ENCODE measurements at places on chromosomes 2 and 18. TPM values are rescaled to one million over a fixed set of nuclear protein-coding genes. Genes with fewer than 3 reads are reported as not detected.

The CCDC178 gene
- not detected for polyA plus RNA-seq

The LRRTM1 gene
- not detected for polyA plus RNA-seq

The MGAT4A gene
- polyA plus RNA-seq = not detected

DNA sequence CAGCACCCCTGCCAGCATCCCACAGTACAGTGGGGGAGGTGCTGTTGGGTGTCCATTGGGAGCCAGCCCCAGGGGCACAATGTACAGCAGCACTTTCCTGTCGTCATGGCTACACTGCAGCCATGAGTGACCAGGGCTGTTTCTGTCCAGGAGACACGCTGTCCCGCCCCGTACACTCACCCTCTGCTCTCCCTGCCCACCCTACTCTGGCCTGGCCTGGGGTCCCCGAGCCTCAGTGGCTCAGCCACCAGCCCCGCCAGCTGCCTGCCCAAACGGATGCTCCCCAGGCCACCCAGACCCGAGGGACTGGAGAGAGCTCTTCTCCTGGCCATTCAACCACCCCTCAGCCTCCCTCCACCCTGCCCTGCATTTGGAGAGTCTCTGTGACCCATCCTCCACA lies 9.3 kb downstream of the TEKT4 start:
- no peak for DNase-seq

The SERPINB11 gene
- not detected for polyA plus RNA-seq

The CNRIP1 gene
- polyA plus RNA-seq = 81.9 TPM

- no peak for DNase-seq
These were observed 178.4 kb downstream of the BCL2 start for GRCh38 chr18:63140997-63141777.

The ACMSD gene
- polyA plus RNA-seq = not detected

DNA sequence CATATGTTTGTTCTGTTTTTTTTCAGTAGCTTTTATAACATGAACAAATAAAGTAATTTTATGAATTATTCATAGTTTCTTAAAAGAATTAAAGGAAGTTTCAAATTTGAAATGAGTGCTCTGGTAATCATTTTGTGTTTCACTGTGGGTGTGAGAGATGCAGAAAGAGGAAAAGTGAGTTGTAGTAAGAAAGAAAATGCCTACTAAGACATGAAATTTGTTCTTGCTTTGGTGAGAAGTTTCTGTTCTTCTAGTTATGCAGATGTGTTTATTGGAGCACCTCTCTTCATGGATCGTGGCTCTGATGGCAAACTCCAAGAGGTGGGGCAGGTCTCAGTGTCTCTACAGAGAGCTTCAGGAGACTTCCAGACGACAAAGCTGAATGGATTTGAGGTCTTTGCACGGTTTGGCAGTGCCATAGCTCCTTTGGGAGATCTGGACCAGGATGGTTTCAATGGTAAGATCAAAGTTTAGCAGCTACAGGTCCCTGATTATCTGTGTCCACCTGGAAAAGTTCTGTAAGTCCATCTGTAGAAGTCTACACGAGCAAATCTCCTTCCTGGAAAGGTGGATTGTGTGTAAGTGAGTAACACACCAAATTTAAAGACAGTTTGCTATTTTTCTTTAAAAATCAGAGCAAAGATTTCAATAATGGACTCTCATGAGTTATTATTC lies 51.4 kb downstream of the ITGAV start:
- no peak for DNase-seq

- DNase-seq = no peak
These were observed 33.6 kb upstream of the LRP2 start for GRCh38 chr2:169395821-169396374.

GRCh38 chr2:69955029-69955428 lies 6.4 kb downstream of the ASPRV1 start:
- DNase-seq = no peak

- DNase-seq = no peak
These were observed 166.8 kb downstream of the DYSF start for GRCh38 chr2:71620116-71620515.

The TRIM43 gene
- polyA plus RNA-seq = not detected

- no peak for DNase-seq
These were observed 298.3 kb downstream of the ICOS start for GRCh38 chr2:204234879-204235278.

DNA sequence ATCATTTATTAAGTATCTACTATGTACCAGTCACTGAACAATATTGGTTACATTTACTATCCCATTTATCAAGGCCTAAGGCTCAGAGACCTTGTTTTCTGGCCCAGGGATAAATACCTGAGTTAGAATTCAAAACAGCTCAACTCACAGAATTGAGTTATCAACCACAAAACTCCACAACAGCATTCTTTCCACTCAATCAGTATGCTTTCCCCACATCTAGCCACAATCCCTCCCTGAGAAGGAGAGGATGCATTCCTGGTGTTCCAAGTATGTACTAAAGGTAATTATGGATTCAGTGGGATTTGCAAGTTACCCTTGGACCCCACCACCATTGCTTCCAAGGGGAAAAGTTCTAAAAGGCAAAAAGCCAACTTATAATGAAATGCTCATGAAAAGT lies 104.2 kb upstream of the PID1 start:
- no peak for DNase-seq

The FIGN gene
- 3.0 TPM for polyA plus RNA-seq

DNA sequence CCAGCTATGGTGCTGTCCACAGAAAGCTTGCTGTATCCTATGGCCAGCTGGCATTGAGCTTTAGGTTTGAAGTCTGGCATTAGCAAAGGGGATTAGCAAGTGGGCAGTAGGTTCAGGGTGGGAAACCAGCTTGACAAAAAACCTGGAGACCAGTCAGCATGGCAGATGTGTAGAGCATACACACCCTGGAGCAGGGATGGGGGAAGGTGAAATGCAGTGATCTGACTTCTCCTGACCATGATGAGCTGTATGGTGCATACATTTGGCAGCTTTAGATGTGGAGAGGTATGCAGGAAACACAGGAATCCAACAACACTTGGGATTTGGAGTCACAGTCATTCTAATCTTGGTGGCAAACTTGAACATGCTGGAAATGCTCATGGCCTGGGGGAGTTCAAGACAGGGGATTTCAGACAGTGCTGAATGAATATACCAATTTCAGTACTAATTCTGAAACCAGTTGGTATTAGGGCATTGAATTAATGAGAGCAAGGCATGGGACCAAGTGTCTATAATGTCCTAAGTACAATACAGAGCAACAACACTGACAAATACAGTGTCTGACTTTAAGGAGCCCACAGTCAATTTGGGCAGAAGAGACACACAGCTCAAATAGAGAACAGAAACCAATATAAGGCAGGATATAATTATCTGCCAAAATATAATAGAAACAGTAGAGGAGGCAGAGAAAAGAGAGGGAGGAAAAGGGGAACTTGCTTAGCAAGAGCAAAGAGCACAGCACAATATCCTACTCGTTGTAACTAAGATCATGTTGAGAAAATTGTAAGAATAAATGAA lies 11.8 kb downstream of the ARHGAP15 start:
- DNase-seq = no peak

GRCh38 chr18:7629416-7629815 lies 62.3 kb downstream of the PTPRM start:
- DNase-seq = no peak

The PRSS56 gene
- not detected for polyA plus RNA-seq

The CHRNG gene
- not detected for polyA plus RNA-seq

GRCh38 chr2:175005733-175006264 lies 618 bp upstream of the CHN1 start:
- no peak for DNase-seq

GRCh38 chr2:72153026-72153791 lies 5.5 kb upstream of the CYP26B1 start:
- DNase-seq = no peak

GRCh38 chr2:203871371-203871983 lies 3.9 kb downstream of the CTLA4 start:
- DNase-seq = no peak

GRCh38 chr2:110688594-110689091 lies 10.8 kb upstream of the BUB1 start:
- no peak for DNase-seq

DNA sequence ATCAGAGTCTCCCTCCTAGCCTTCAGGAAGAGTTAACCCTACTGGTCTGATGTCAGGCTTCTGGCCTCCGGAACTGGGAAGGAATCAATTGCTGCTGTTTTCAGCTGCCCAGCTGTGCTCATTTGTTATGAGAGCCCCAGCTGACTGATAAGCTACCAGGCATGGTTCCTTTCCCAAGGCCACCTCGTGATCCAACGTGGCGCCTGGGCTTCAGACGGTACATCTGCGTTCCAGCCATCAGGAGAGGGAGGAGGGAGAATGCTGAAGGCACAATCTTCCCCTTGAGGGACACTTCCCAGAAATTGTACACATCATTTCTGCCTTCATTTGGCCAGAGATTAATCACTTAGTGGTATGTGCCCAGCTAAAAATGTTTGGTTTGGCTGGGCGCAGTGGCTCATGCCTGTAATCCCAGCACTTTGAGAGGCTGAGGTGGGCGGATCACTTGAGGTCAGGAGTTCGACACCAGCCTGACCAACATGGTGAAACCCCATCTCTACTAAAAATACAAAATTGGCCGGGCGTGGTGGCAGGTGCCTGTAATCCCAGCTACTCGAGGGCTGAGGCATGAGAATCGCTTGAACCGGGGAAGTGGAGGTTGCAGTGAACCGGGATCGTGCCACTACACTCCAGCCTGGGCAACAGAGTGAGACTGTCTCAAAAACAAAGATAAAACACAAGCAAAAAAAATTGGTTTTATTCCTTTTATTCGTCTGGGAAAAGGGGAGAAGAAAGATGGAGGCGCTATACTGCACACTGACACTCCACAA lies 10.5 kb upstream of the ARMC9 start:
- DNase-seq = no peak

DNA sequence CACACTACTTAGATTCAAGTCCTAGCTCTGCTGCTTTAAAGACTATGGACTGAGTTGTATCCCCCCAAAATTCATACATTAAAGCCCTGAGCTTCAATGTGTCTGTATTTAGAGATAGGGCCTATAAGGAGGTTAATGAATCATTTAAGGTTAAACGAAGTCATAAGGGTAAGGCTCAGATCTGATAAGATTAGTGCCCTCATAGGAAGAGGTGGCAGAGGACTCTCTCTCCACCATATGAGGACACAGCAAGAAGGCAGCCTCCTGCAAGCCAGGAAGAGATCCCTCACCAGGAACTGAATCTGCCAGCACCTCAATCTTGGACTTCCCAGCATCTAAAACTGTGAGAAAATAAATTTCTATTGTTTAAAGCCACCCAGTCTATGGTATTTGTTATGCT lies 3.1 kb upstream of the CYTIP start:
- no peak for DNase-seq

The TRMT61B gene
- polyA plus RNA-seq = 8.0 TPM

DNA sequence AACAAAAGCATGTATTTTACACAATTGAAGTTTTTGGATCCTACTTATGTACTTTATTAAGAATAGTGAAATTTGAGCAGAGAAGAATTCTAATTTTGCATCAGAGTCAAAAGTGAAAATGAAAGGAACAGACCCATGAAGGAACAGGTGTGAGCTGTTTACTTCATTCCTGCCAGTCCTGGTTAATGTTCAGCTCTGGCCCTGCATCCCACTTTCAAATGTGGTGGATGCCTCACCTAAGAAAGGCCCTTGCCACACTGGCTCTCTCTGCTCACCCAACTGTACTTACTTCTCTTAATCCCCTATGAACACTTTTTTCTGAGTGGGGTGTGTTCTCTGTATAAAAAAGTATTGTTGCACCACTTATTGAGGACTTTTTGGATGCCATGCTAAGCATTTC lies 22.2 kb downstream of the FAM110C start:
- no peak for DNase-seq

GRCh38 chr18:31658670-31659575 lies 25.5 kb downstream of the B4GALT6 start:
- no peak for DNase-seq

DNA sequence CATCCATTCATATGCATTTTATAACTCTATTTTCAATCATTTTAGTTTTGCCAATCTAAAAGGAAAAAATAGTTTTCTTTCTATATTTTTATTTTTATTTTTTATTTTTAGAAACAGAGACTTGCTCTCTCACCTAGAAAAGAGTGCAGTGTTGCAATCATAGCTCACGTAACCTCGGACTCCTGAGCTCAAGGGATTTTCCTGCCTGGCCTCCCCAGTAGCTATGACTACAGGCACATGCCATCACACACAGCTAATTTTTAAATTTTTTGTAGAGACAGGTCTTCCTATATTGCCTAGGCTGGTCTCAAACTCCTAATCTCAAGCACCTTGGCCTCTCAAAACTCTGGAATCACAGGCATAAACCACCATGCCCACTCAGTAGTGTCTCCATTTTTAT lies 125.5 kb upstream of the XIRP2 start:
- DNase-seq = no peak

DNA sequence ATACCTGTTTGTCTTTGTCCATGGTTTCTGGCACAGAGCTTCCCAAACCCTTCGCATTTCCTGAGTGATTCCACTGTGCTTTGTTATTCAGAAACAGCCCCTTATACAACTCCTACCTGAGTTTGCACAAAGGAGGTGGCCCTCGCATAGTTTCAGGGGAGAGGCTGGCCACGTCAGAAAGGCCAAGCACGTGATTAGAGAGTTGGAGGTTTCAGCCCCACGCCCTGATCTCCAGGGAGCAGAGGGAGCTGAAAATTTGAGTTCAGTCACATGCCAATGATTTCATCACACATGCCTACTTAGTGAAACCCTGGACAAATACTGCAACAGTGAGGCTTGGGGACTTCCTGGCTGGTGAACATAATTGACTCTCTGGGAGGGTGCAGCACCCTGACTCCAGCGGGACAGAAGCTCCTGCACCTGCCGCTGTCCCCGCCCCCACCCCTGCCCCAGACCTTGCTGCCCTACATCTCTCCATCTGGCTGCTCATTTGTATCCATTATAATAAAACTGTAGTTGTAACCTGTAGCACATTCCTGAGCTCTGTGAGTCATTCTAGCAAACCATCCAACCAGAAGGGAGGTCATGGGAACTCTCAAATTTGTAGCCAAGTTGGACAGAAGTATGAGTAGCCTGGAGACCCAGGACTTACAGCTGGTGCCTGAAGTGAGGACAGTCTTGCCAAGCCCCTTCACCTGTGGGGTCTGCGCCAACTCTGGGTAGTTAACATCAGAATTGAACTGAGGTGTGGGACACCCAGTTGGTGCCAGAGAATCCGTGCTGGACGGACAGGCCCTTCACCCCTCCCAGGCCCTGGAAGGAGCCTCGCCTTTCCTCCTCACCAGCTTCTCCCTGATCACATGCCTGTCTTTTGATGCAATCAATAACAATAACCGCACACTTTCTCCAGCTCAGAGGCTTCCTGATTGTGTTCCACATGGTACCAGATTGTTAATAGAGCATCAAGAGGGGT lies 224.3 kb downstream of the ANAPC1 start:
- peak; percentile 66 for DNase-seq

GRCh38 chr2:60515721-60516226 lies 37.7 kb downstream of the BCL11A start:
- peak; percentile 49 for DNase-seq

GRCh38 chr2:164551519-164551918 lies 69.8 kb downstream of the GRB14 start:
- DNase-seq = no peak
